ENCODE measurements at places on chromosomes 12 and 14.

- no peak for DNase-seq
Observed at GRCh38 chr14:64993266-64993930, 6.7 kb downstream of the FNTB start.

DNA sequence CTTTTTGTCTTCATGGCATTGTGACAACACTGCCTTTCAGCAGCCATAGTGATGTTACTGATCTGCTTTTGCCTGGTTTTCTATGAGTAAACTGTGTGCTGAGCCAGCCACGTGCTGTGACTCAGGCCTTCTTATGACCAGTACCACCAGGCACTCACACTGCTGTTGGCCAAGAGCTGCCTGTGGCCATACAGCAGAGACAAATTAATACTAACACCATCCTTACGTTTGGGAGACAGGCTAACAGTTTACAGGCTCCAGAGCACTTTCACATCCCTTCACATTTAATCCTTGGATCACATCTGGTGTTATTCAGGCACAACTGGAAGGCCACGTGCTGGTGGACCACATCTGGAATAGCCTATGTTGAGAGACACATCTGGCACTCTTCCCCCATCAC is 377.9 kb downstream of the CCDC91 start:
- no peak for DNase-seq

GRCh38 chr14:99179506-99179905 is 92.5 kb downstream of the BCL11B start:
- DNase-seq, result no peak

GRCh38 chr12:80143537-80143936 is 44.2 kb downstream of the OTOGL start:
- no peak for DNase-seq

- DNase-seq, result no peak
Observed at GRCh38 chr12:15648558-15648957, 140.6 kb downstream of the EPS8 start.

GRCh38 chr12:92162079-92162478 is 16.4 kb upstream of the BTG1 start:
- DNase-seq, result no peak

GRCh38 chr14:69705706-69706105 is 61.2 kb upstream of the SRSF5 start:
- no peak for DNase-seq

DNA sequence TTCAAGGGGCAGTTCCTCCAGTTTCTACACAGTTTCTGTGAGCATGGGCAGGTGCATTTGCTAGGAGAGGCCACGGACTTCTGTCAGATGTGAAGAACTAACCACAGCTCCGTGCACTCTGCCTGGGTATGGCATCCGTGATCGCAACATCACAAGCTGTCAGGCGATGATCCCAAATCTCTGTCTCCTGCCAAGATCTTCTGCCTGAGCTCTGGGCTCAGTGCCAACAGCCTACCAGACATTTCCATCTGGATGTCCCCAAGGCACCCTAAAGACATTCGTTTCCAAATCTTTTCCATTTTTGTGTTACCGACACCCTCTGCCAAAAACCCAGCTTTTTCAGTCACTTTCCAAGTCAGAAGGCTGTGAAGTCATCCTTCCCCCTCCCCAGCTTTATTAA is 292.1 kb downstream of the GLT1D1 start:
- DNase-seq, result no peak

- no peak for DNase-seq
Observed at GRCh38 chr14:87052646-87053225, 940.2 kb downstream of the GALC start.

- no peak for DNase-seq
Observed at GRCh38 chr12:31768046-31768445, 39.2 kb upstream of the AMN1 start.

All from colonic mucosa (tissue), 4 donors.